ENCODE measurements at places on chromosomes 5 and 9.

DNA sequence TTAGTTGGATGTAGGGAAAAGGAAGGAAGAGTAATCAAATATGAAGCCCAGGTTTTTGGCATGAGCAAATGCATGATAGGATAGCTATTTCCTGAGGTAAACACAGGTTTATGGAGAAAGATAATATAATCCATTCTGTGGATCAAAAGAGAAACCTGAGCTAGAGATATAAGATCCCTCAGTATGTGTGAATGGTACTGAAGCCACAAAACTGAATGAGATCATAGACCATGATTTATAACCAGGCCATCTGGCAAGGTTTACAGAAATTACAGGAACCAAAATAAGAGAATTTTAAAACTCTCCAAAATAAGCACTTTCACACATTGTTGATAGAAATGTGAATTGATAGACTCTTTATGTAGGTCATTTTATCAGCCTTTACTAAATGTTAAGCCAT is 28.7 kb upstream of the ECM2 start:
- DNase-seq: peak; percentile 9

DNA sequence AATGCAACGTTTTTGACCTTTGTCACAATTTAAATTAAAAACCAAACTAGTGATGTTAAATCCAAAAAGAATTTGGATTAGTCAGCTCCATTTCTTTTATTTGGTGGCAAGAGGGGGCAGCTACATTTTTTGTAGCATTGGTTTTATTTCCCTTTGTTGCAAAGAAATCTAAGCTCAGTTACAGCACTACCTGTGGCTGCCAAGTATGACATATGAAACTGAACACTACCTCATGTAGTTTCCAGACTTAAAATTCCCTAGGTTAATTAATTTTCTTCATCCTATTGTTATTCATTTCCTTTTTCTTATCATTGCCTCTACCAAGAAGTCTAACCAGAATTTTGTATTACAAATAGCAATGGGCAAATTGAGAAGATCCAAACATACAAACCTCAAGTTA is 393.5 kb downstream of the BRINP1 start:
- DNase-seq: no peak

GRCh38 chr9:137160716-137161557 is 8.9 kb downstream of the LRRC26 start:
- DNase-seq: no peak

DNA sequence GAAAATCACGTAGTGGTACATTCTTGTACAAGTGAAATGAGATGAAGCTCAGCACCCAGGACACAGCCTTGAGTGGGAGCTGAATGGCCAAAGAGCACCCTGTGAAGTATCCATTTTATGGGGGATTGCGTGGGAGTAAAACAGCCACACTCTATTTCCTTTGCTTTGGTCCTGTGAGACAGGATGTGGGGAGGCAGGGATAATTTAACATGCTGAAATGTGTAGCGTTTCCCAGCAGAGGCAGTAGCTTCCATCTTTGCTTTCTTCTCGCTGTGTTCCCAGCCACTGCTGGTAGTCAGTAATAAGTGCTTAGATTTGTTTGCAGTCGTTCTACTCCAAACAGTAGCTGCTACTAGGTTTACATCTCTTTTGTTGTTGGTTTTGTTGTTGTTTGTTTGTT is 4.4 kb downstream of the IL31RA start:
- DNase-seq: no peak

DNA sequence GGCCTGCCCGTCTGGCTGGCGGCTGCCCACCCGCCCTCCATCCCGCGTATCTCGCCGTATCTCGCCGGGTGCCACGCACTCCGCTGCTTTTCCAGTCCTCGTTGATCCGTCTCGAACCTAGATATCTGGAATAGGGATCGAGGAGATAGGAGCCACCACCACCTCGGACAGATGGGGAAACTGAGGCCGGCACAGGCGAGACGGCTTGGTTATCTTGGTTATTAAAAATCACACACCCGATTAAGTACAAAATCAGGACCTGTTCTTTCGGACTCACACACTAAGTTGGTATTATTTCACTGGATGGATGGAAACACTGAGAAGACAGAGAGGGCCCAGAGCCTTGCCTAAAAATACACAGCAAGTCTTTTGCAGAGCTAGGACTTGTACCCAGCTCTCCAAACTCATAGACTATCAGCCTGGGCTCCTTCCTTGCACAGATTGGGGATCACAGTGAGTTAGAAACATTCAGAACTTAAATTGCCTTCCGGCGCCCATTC is 678 bp downstream of the SLC26A2 start:
- no peak for DNase-seq

GRCh38 chr9:34001298-34001697 is 47.4 kb downstream of the UBAP2 start:
- no peak for DNase-seq

- DNase-seq: no peak
Observed at GRCh38 chr5:134142052-134142451, 27.6 kb downstream of the TCF7 start.

DNA sequence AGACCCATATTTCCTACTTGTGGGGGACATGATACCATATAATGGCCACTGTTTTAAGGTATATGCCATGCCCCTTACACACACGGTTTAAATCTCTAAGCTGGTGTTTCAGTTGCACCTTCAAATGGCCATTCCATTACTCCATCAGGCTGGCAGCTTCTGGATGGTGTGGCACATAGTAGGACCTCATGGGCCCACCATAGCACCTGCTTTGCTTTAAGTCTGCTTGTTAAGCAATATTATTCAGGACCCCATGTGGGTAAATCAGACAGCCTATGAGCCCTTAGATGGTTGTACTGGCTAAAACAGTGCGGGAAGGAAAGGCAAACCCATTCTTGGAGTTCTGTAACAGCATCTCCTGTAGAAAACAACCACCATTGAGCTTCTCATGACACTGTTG is 27.4 kb upstream of the PANK3 start:
- no peak for DNase-seq

GRCh38 chr9:72332351-72332750 is 32.7 kb downstream of the ZFAND5 start:
- no peak for DNase-seq

All from skin of body (tissue), 3 donors.